Stimulated activated CD4-positive, alpha-beta T cell treated with anti-CD3 and anti-CD28 coated beads, Interleukin-2, amount 100 ng/mL, for 24 hours (primary cell): ENCODE measurements at places on chromosomes 2 and 18.

GRCh38 chr2:47118581-47118980 is 36.5 kb downstream of the STPG4 start:
- no peak for DNase-seq

- no peak for DNase-seq
These were observed 573.8 kb downstream of the TSN start for GRCh38 chr2:122329278-122329677.

GRCh38 chr2:96092573-96092877 is 23.8 kb downstream of the ADRA2B start:
- no peak for DNase-seq

DNA sequence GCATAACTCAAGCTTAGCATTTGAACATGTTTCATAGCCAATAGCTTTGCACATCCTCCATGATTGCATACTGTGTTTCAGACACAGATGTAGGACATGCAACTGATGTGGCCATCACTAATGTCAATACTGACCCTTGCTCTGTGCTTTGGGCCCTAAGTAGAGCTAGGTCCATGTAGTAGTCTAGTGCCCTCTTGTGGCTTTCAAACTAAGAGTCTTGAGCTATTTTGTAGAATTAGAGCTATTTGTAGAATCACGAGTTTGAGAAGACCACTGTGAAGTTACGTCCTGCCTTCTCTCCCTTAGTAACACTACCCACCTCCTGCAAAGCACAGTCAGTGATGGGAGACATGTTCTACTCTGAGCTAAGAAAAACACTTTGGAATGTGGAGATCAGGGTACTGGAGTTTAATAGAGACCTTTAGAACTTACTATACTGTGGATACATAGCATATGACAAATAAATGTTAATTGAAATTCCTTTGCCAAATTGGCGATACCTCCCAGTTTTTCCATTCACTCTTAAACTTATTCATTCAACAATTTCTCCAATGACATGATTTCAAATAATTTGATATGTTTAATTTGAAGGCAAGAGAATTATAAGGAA is 306.5 kb upstream of the TNP1 start:
- DNase-seq: no peak

DNA sequence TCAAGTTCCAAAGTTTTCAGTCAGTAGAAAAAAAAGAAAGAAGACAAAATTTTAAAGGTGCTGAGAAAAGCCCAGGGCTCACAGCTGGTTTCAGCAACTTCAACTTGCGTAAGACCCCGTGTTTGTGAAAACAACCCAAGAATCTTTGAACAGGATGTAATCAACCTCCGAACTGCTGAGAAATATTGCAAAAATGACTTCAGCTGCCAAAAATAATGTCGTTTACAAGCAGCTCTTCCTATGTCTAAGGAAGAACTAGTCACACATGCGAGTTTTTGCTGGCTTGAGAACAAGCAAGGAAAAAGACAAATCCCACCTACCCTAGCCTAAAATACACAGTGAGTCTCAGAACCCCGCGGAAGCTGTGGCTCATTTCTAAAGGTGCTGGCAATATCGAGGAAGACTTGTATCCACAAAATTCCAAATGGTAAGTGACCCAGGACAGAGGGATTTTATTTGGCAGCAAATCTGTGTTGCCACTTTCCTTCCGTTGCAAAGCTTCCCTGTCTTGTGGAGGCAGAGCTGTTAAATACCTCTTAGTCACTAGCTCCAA is 59.8 kb upstream of the SLC8A1 start:
- DNase-seq: no peak

- no peak for DNase-seq
These were observed 7.8 kb downstream of the ACMSD start for GRCh38 chr2:134846213-134846612.
